ENCODE measurements at places on chromosomes 4 and X. TPM values are rescaled to one million over a fixed set of nuclear protein-coding genes. Genes with fewer than 3 reads are reported as not detected.
A peak's percentile ranks its signal among the peaks of the same experiment; 100 is the strongest.

DNA sequence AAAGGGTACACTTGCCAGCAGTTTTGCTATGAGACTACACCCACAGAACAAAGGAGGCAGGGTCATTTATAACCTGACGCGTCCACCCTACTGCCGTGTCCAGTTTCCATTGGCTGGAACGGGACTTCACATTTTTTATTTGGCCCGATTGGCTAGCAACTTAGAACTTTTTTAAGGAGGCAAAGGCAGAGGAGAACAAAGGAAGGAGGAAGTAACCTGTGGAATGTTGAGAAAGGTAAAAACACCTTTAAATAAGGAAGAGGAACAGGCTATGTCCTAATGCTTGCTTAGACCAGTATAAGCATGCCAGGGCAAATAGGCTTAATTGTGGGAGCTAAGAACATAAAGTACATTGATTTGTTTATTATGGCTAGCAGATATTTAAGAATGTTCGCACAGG is 18.7 kb downstream of the KDM6A start:
- DNase-seq, result no peak

DNA sequence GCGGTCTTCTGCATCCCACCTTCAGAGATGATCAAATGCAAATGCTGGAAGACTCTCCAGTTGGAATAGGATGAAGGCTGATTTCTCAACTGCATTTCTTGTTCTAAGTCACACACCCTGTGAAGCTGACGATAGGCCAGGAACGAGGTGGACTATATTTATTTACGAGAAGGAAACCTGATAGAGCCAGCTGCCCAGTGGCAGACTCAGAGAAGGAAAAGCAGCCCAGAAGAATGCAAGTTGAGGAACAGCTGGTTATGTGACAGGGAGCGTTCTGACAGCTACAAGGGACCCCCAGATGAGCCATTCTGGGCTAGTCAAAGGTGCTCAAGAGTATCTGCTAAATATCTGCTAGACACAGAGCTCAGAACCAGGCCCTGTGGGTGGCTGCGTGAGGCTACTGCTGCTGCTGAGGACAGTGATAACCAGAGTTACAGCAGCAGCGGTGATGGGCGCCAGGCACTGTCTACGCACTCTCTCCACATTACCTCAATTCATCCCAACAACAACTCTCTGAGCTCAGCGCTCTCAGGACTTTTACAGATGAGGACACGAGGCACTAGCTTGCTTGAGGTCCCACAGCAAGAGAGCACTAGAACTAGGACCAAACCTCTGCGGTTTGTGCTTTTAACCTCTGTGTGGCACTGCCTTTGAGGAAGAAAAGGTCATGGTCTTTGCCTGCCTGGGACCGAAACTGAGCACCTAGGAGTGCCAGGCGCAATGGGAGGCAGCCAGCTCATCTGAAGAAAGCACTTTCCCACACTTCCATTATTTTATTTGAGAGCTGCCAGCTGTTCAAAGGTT is 69.0 kb downstream of the GATB start:
- peak; percentile 55 for DNase-seq

FAM9A gene
- total RNA-seq, result not detected

GRCh38 chrX:25534091-25534490 is 518.3 kb upstream of the ARX start:
- DNase-seq, result no peak

DNA sequence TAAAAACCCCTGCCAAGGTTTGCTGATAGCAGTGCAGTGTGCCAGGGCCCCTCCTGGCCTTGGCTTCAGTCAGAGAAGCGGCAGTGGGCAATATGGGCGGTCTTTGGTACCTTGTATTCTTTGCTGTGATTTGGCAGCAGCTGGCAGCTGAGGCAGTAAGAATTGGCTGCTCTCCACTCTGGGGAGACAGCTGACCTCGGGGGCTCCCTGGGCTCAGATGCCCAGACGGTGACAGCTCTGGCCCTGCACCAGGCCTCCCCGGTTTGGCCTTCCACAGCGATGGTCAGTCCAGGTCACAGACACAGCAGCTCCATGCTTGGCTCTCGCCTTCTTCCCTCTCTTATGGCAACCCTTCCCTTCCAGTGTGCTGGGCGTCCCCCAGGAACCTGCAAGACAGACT is 330.9 kb downstream of the BCOR start:
- peak; percentile 63 for DNase-seq

GRCh38 chrX:135114392-135114791 is 5.9 kb downstream of the ETDB start:
- no peak for DNase-seq

DNA sequence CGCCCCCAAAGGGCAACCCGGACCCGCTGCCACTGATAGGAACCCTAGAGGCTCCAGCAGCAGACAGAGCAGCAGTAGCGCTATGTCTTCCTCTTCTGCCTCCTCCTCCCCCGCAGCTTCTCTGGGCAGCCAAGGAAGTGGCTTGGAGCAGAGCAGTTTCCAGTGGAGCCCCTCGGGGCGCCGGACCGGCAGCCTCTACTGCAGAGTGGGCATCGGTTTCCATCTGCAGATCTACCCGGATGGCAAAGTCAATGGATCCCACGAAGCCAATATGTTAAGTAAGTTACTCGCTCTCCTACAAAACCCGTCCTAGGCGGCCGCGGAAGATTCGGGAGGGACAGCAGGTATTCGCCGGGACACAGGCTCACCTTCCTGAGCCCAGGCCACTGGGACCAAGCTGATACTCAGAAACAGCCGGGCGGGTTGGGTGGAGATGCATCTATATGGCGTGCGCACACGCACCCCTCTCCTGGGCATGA is 477 bp downstream of the FGF5 start:
- DNase-seq, result no peak

DNA sequence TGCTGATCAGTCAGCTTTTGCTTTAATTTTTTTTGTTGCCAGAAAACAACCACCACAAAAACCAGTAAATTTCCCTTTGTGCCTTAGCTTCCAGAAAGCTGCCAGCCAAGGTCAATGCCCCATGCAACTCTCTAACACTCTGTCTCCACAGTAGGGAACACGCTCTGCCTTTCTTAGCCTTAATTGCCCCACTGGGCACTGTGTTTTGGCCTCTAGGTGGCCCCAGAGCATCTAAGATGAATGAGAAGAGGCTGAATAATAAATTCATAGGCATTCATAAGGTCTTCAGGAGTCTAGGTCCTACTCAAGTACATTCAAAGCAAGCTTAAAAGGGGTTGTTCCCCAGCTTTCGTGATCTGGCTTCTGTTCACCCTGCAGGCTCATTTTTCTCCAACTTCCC is 57.7 kb upstream of the PASD1 start:
- no peak for DNase-seq

GRCh38 chrX:138954976-138955375 is 243.5 kb upstream of the FGF13 start:
- no peak for DNase-seq

All from heart left ventricle (tissue), 16 donors.